Karpas-422 (cell line): ENCODE measurements at places on chromosomes 7 and 10.

DNA sequence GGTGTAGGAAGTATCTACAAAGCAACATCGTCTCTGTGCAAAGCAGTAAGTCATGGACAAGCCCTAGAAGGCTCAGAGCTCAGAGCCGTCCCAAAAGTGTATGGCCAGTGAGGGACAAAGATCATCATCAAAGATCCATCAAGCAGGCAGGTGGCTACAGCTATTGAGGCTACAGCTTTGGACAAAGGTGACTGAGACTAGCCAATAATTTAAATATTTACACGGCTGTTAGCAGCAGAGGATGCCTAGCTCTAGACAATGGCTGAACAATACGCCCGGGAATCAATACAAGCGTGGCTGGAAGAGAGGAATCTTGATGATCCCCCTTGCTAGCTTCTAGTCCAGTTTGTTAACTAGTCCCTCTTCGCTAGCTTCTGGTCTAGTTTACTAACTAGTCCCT is 17.9 kb downstream of the NMT2 start:
- DNase-seq, result no peak

DNA sequence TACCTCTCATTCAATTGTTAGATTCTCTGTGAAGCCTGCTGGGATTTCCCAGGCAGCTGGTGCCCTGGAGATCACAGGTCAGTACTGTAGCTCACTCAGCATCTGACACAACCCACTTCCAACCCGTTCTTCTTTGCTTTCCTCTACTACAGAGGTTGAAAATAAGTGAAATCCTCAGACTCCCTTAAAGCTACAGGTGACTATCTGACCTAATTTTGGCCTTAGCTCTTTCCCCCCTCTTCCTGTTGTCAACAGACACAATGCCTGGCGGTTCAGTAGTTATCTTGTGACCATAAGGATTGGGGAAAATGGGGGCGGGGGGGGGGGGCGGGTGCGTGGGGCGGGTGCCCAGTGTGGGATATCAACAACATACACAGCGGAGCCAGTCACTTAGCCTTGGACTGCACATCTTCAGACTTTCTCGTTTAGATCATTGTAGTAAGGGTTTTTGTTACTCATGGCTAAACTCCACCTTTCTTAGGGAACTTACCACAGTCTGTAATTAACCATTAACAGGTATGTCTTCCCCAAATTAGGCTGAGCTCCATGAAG is 37.8 kb downstream of the MTPN start:
- DNase-seq, result no peak

DNA sequence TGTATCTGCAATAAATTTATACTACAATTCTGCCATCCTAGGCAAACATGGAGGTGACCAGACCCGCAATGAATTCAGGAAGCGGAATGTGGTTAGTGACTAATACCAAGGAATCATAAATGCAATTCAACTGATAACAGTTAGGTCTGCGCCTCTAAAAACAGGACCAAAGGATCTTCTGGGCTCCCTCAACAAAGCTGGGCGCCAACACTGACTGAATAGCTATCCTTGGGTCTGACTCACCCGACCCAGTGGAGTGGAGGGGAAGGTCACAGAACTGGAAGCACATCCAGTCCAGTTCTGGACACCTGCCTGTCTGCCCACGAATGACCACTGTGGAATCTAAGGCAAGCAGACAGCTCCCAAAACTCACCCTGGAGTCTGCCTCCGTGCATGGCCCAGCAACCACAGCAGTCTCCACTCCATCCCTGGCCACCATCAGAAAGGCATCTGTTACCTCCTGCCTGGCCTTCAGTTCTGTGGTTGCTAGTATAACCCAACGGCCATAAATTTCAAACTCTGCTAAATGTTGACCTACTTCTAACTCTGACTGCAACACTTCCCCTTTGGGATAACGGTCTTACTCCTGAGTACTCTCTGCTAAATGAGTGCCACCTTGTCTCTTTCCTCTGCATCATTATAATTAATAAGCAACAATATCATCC is 43.0 kb upstream of the DLX6 start:
- DNase-seq, result no peak

DNA sequence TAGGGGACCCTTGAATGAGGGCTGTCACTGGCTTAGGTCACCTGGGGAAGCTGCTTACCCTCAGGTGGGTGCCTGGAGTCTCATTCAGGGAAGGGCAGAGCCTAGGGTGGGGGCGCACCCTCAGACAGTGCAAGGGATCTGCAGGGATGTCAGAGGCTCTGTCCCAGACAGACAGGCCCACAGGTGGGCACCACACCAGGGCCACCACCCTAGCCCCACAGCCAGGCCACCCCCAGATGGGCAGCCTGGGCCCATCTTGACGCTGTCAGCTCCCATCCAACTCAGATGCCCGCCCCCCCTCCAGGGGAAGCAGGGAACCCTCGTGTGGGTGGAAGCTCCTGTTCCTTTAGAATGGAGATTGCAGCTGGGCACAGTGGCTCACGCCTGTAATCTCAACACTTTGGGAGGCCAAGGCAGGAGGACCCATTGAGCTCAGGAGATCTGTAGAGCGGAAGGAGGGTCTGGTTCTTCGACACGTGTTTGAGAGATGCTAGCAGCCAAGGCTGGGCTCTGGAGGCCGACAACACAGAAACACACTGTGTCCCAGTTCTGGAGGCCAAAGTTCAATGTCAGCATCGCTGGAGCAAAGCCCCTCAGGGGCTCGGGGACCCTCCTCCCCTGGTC is 58.5 kb upstream of the DNAJB6 start:
- DNase-seq, result no peak
